Globus pallidus (tissue), 1 donor: ENCODE measurements at places on chromosomes 4 and X.

DNA sequence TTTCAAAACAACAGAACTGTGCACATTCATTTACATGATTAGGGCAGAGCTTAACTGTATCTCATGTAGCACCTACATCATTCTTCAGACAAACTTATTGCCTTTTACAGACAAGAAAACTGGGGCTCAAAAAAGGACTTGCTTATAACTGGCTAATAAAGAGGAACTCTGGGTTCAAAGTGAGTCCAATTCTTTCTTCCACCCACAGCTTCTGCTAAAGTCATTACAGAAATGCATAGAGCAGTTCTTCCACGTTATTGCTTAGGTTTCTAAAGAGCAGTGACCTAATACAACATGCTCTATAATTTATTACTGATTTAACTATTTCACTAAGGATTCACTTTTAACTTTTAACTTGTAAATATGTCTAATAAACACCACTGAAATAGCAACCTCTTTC is 60.6 kb downstream of the ELOVL6 start:
- DNase-seq, result no peak

DNA sequence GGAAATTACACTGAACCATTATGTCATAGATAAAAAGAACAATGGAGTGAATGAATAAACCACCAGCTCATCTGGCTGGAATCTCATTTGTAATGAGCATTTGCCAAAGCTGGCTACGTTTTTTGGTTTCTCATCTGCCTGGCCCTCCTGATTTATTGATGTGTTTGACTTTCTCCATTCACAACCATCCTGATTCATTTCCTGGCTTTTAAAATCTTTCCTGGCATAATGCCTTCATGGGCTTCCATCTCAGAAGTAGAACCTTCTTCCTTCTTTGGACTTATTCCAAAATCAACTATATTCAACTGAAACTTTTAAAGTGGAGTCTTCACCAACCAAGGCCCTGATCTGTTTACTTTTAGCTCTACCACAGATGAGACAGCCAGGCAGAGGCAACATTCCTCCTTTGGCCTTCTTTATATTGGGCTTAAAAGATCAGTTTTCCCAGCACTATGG is 36.0 kb upstream of the ARSJ start:
- DNase-seq, result no peak

GRCh38 chr4:125940426-125940825 is 625.7 kb downstream of the FAT4 start:
- DNase-seq, result no peak

DNA sequence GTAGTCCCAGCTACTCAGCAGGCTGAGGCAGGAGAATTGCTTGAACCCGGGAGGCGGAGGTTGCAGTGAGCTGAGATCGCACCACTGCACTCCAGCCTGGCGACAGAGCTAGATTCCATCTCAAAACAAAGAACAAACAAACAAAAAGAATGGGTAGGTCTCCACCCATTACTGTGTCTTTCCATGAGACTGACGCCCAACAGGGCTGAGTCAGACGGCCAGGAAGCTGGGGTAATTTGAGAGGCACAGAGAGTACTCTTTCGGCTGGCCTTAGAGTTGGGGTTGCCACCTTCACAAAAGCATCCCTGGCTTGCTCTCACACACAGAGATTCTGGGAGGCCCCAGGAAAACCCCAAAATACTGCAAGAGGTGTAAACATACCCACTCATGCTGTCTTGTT is 72.0 kb upstream of the DHRSX start:
- no peak for DNase-seq

GRCh38 chrX:17370191-17370590 is 4.8 kb upstream of the NHS start:
- no peak for DNase-seq

DNA sequence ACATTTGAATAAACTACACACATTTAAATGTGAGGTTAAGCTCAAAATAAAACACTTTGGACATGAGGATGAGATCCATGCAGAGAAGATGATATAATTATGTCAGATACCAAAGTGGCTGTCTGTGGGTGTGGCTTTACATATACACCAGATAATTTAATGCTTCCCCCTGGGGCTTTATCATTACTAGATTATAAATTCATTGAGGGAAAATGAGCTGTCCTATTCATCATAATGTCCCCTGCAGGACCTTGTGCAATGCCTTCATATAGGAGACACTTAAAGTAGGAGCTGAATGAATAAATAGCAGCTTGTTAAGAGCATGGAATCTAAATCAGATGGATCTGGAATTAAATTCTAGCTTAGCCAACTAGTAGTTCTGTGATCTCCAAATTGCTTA is 49.7 kb downstream of the OTC start:
- DNase-seq, result no peak

DNA sequence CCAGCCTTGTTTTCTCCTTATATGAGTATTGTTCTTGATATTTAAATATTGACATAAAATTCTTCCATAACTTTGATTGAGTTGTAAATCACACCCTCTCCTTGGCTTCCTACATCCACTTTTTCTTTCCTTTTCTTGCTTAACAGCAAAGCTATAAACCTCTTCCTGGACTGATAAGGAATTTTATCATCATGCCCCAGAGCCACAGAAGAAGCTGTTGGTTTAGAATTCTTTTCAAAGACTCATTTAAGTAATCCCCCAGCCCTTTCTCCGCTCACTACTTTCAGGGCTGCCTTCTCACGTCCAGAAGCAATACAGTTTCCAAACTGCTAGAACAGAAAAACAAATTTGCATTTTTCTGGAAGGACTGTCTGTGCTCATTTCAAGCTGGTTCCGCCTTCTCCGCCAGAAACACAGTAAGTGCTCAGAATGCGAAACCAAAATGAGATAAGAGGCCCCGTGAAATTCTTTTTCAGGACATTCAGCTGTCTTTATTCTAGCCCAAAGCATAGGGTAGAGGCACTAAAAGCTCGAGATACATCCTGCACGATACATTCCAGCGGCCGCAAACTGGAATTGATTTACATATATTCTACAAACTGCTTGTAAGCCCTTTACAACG is 849 bp downstream of the MID1 start:
- DNase-seq, result no peak

DNA sequence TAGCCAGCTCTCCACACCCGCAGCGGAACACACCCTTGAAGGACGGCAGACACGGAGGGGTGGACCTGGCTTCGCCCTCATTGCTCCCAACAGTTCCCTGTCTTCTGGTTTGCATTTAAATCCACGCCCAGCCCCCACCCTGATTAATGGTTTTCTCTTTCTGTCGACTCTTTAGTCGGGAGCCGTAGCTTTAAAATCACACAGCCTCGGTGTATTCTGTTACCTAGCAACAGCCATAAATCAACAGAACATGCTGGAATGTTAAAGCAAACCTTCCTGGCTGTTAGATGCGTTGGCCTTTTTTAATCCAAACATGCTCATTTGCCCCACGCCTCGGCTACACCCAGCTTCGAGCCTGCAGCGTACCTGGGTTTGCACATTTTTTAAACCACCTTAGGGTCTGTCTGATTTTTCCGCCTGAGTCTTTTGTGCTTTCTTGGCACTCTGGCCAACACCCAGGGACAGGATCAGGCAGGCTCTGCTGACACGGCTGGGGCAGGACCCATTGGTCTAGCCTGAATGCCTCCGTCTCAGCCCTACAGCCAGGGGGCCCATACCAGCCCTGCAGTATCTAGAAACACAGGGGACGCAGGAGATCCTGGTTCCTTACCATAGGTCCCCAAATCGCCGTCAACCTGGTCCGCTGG is 21.4 kb upstream of the PPP2R2C start:
- DNase-seq, result no peak

GRCh38 chr4:113738251-113738650 is 23.3 kb downstream of the CAMK2D start:
- DNase-seq, result no peak

DNA sequence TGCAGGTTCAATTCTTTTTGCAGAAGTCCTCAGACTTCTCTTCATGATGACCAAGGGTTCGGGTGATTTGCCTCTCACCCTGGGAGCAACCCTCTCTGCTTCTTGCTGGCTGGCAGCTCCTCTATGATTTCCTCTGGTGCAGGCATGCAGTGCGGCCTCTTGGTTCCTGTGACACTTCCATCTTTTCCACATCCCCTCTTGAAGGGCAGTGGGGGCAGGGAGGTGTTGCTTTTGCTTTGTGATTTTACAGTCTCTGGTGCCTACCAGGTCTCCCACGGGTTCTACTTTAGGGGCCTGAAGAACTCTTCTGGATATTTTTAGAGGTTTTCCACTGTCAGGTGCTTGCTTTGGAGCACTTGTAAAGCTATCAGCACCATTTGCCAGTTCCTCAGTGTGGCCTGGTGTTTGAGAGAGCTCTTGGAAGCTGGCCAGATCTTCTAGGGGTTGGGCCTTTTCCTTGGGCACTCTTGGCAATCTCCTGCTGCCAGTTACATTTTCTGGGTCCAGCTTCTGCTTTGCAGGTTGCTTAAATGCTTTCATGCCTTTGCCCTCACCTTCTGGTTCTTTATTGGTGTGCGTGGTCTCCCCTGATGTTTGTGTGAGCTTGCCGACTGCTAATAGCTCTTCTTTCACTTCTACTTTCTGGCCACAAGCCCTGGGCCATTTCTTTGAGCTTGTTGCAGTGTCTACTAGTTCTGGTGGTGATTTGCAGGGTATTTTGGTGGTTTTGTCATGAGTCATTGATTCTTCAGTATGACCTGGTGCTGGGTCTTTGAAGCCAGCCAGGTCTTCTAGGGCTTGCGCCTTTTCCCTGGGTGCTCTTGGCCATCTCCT is 11.5 kb upstream of the CHST7 start:
- DNase-seq, result no peak

DNA sequence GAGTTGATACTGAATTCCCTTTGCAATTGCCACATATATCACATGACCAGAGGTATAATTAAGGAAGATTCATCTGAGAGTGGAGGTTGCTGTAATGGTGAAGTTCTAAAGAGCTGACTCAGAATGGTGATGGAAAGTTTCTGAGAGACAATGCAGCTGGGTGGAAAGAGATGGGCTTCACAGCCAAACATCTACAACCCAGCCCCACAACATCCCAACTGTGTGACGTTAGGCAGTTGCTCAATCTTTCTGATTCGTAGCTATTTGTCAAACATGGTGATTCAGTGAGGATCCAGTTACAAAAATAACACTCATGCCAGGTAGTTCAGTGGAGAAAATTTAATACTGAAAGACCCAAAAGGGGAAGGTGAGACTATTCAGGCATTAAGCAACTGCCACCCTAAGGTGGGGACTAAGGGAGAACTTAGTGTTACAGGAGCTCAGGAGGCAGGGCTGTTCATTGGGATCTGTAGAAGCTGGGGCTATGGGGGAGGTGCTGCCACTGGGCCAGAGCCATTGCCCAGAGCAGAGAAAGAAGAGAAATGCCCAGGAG is 6.9 kb upstream of the AFF1 start:
- no peak for DNase-seq

GRCh38 chrX:96483647-96484160 is 200.9 kb upstream of the DIAPH2 start:
- no peak for DNase-seq
